Stomach (tissue), 19 donors: ENCODE measurements at places on chromosomes 11 and 22. TPM values are rescaled to one million over a fixed set of nuclear protein-coding genes. Genes with fewer than 3 reads are reported as not detected.

DNA sequence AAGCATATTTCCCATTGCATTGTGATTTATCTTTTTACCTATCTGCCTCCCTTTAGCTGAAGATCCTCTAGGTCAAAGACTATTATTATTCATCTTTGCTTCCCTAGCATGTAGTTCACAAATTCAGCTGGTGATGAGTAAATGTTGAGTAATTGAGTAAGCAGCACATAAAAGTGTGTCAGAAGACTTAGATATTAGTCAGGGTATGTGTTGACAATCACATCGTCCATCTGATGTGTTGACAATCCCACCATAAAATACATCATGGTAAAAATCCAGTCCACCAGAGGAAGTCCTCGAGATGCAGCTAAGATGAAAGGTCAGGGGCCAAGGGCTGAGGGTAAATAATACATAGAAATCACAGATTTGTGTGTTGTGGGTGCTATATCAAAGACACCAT lies 22.9 kb upstream of the ABTB2 start:
- no peaks in the 10 kb centered on the region for H3K27me3 ChIP-seq
- H3K4me1 ChIP-seq = no peaks in the 10 kb centered on the region
- no peak for DNase-seq
- H3K27ac ChIP-seq = no peak overlapping the region
- H3K36me3 ChIP-seq = no peaks in the 10 kb centered on the region

GRCh38 chr11:44313761-44314489 lies 4.0 kb upstream of the ALX4 start:
- DNase-seq = no peak
- no peak overlapping the region for H3K27ac ChIP-seq
- no peaks in the 10 kb centered on the region for H3K36me3 ChIP-seq
- H3K4me1 ChIP-seq = peaks cover 31% of the 10 kb centered on the region
- peaks cover 58% of the 10 kb centered on the region for H3K27me3 ChIP-seq

GRCh38 chr22:42091455-42091782 lies 847 bp upstream of the NDUFA6 start:
- peak overlapping the region; percentile 99 for H3K27ac ChIP-seq
- no peaks in the 10 kb centered on the region for H3K27me3 ChIP-seq
- peaks cover 12% of the 10 kb centered on the region for H3K36me3 ChIP-seq
- peak overlapping the region; percentile 87 for H3K4me3 ChIP-seq
- peaks cover 40% of the 10 kb centered on the region for H3K4me1 ChIP-seq

DNA sequence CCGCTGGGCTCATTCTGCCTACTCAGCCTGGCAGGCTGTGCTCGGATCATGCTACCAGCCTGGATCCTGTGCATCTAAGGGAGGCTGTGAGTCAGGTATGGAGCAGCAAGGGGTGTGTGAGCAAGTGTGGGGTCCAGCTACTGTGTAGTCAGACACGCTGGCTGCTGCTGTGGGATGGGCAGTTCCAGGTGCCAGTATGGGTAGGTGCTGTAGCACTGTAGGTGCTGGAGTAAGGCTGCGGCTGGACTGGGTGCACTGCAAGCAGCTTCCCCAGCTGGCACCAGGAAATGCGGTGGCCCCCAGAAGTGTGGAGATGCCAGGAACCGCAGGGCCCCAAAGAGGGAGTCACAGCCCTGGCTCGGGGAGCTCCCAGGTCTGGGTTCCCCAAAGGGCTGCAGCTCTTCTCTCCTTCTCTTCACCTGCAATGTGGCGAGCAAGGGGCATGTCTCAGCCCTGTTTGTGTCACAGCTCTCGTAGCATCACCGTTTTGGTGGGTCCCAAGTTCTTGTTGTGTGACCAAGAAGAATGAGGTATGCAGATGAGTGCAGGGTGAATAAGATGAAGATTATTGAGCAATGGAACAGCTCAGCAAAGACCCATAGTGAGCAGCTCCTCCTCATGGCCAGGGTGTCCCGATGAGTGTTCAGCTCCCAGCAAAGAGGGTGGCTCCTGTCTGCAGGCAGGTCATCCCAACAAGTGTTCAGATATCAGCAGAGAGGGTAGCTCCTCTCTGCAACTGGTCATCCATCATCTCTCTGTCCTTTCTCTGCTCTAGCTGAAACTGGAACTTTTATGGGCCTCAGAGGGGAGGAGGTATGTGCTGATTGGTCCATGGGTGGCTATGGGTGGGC lies 462.9 kb downstream of the TBC1D22A start:
- no peak for DNase-seq
- no peaks in the 10 kb centered on the region for H3K36me3 ChIP-seq
- H3K4me1 ChIP-seq = no peaks in the 10 kb centered on the region
- no peak overlapping the region for H3K27ac ChIP-seq

- peaks cover 16% of the 10 kb centered on the region for H3K27me3 ChIP-seq
- no peak overlapping the region for H3K4me3 ChIP-seq
Measured at GRCh38 chr22:44538518-44539315, 40.7 kb upstream of the RTL6 start.

DNA sequence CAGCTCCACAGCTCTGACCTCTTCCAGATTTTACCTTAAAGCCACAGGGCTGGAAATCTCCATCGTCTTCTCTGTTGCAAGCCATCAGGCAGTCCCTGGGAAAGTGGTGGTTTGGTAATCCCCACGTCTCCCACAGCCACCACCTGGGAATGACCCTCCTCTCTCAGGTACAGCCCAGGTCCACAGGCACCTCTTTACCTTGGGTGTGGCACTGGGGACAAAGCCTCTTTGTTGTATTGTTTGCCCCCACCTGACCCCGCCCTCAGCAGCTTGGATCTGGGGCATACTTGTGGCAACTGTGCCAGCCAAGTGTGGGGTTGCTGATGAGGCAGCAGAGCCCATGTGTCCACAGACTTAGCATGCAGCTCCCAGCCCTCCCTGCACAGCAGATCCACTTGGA lies 77.6 kb downstream of the LRRC32 start:
- H3K4me1 ChIP-seq = no peaks in the 10 kb centered on the region
- DNase-seq = no peak
- H3K27me3 ChIP-seq = no peaks in the 10 kb centered on the region

HEPHL1 gene
- total RNA-seq = not detected
